ENCODE measurements at places on chromosomes 1 and 21.

DNA sequence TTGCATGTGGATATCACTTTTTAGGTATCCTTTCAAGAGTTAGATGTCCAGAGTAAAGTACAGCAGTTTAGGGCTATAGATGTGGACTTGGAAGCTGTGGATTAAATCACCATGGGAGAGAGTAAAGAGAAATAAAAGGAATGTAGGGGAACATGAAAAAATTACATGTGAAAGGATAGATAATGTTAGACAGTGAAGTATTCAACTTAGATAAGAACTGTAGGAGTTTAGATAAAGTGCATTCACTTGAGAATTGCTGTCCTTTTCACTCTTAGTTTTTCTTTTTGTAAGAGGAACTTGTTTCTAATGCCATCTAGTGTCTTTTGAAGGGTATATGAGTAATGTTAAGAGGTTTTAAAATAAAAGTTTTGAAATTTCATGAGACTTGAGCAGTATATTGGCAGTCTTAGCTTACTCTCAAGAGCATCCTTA is 40.1 kb downstream of the MAST2 start:
- no peak for DNase-seq

DNA sequence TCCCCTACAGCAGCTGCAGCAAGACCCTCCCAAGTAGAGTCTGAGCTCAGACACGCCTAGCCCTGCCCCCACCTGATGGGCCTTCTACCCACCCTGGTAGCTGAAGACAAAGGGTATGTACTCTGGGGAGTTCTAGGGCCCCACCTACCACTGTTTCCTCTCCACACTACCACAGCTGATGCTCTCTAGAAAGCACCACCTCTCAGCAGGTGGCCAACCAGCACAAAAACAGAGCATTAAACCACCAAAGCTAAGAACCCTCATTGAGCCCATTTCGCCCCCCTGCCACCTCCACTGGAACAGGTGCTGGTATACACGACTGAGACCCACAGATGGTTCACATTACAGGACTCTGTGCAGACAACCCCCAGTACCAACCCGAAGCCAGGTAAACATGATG is 258.9 kb downstream of the SETD4 start:
- peak; percentile 97 for DNase-seq

DNA sequence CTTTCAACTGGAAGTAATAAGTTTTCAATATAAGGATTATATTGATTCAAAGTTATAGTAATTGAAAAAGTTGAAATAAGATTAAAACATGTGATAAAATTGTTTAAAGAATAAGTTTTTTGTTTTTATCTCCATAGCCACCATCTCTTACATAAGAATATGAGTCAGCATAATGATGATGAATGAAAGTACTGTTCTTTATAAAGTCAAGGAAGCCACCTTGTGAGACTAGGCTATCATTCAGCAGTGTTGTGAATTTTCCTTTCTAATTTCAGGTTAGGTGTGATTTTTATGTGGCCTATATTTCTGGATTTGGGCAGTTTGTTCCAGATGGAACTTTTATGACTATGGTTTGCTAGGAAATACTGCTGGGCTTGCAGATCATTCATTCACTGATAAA is 22.4 kb upstream of the ASB17 start:
- no peak for DNase-seq

- DNase-seq, result no peak
Measured at GRCh38 chr1:183166454-183166853, 19.6 kb upstream of the LAMC2 start.

GRCh38 chr1:15186846-15187151 is 33.3 kb downstream of the TMEM51 start:
- no peak for DNase-seq

DNA sequence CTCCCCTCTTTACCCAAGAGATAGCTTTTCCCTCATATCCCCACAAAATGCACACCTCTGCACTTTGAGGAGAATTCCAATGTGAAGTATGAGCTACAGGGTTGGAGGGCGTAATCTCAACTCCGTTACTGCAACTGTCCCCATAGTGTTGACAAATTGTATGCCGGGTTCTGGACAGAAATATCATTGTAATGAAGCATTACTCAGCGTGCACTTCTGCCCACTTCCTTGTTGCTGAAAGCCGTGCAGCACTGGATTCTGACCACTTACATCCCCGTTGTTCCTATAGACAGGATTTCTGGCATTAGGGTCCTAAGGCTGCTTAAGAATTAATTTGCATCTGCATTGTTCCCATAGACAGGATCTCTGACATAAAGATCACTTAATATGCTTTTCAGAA is 205.6 kb downstream of the RHOU start:
- DNase-seq, result no peak

GRCh38 chr1:71054791-71055190 is 7.2 kb upstream of the PTGER3 start:
- no peak for DNase-seq

DNA sequence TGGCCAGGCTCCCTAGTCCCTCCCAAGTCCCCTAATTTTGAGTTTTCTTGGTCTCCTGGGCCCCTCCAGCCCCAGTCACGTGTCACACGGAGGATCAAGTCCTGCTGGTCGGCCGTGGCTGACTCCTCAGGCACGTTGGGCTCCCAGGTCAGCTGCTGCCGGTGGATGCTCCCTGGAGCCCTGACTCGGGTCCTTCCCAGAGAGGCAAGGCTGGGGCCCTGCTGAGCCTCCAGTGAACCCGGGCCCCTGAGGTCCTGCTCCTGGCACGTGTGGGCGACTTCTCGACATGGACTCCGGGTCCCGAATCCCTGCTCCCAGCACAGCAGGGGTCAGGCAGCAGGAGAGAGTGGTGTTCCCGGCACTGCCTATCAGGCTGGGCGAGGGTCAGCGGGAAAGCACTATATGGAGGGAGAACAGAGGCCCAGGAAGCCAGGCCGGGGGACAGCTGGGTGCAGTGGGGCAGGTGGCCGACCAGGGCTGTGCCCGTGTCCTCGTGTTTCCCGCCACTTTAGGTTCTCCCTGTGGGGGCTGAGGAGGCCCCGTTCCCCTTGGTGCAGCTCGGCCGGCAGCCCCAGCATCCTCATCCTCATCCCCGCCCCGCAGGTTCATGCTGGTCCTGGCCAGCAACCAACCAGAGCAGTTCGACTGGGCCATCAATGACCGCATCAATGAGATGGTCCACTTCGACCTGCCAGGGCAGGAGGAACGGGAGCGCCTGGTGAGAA is 13.2 kb downstream of the TMEM240 start:
- no peak for DNase-seq

DNA sequence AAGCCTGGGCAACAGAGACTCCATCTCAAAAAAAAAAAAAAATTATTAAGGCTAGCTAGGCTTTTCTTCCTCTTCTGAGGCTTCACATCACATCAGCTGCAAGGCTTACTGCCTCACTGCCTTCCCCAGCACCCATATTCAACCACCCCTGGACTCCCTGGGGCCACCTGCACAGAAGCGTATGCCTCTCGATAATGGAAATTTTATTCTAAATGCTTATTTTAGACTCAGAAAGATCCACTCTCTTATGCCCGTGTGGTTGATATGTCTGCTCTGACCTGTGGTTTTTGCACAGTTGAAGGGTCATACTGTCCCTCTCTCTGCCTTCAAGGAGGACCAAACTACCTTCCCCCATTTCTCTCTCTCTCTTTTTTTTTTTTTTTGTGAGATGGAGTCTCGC is 1.5 kb upstream of the FCRLA start:
- DNase-seq, result no peak

DNA sequence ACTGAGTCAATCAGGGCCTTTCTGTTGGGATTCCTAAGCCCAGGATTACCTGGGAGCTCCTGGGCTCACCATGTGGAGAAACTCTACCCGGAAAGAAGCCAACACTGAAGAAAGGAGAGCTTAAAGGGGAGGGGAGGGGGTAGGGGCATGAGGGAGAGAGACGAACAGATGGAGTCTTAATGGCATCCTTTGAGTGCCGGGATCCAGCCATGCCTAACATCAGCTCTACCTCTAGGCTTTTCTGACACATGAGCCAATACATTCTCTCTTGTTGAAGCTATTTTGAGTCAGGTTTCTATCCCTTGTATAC is 75.0 kb downstream of the NPHP4 start:
- no peak for DNase-seq

DNA sequence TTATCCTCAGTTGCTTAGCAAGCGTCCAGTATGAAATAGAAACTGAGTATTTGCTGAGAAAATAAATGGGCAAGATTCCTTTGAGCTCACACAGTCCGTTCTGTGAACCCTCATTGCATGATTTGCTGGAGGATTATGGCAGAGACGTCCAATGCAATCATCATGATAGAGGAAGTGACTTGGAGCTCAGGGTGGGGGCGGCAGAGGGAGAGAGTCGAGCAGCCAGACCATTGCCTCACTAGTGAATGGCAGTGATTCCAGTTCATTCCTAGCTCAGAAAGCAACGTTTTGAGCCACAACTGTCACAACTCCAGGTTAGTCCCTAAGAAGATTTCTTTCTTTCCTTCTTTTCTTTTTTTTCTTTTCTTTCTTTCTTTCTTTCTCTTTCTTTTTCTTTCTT is 27.5 kb upstream of the COL9A2 start:
- no peak for DNase-seq

- no peak for DNase-seq
Measured at GRCh38 chr1:116393792-116394191, 20.7 kb downstream of the ATP1A1 start.

DNA sequence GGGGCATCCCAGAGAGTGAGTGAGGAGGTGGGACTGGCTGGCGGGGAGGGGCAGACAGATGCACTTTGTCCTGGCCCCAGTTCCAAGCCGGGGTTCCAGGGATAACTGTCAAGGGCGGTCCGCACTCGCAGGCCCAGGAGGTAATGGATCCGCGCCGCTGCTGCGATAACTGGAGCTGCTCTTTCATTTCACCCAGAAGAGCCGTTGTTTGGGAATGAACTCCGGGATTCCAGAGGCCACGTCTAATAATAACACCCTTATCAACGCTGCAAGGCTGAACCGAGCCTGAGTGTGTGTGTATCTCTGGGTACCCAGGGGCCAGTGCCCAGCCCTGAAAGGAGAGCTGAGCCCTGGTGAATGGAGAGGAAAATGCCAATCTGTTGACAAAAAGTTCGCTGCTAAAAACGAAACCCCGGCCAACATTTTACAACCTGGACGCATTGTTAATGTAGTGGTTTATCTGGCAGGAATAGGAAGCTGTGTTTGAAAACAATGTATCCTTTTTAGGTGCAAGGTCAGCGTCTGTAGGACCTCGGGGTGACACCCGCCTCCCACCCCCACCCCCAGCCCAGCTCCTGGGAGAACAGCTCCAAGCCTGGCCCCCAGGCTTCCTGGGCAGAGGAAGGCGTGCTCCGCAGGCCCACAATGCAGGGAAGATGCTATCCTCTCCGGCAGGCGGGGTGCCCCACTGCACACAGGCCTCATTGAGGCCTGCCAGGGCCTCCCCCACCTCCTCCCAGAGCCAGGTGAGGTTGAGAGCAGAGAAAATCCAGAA is 119.7 kb downstream of the PROX1 start:
- no peak for DNase-seq

GRCh38 chr1:198788561-198789064 is 149.8 kb downstream of the PTPRC start:
- no peak for DNase-seq

GRCh38 chr1:10599194-10599861 is 124.6 kb downstream of the PEX14 start:
- DNase-seq, result no peak

GRCh38 chr1:228020686-228021354 is 14.0 kb downstream of the WNT3A start:
- DNase-seq, result no peak

DNA sequence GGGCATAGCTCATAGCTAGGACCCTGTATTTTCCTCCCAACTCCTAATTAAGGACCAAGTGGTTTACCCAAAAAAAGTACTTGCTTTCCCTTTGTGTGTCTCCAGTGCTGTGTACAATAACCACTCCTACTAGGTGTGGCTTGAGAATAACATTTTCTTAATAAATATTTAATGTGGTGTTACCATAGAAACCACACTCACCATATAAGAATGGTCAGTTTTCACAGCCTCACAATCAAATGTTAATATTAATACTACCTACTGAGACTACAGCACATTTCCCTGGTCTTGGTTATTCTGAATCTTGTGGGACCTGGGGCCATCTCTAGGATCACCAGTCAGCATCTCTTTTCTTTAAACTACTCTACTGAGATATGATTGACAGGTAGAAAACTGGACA is 83.5 kb upstream of the BCAR3 start:
- no peak for DNase-seq

DNA sequence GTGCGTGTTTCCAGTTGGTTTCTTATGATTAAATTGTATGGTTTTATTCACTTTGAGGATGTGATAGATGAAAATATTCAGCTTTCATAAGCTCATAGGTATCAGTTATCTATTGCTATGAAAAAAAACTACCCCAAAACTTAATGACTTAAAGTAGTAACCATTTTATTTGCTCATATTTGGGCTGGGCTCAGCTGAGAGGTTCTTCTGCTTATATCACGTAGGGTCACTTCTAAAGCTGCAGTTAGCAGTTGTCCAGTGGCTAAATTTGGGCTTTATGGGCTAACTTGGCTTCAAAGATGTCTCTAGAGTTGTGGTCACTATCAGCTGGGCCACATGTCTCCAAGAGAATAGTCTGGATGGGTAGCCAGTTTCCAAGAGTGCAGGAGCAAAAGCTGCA is 206.4 kb upstream of the LYPLAL1 start:
- no peak for DNase-seq

GRCh38 chr1:59261537-59261936 is 35.4 kb upstream of the FGGY start:
- DNase-seq, result no peak

- DNase-seq, result no peak
Measured at GRCh38 chr1:9201401-9202239, 33.0 kb upstream of the H6PD start.

DNA sequence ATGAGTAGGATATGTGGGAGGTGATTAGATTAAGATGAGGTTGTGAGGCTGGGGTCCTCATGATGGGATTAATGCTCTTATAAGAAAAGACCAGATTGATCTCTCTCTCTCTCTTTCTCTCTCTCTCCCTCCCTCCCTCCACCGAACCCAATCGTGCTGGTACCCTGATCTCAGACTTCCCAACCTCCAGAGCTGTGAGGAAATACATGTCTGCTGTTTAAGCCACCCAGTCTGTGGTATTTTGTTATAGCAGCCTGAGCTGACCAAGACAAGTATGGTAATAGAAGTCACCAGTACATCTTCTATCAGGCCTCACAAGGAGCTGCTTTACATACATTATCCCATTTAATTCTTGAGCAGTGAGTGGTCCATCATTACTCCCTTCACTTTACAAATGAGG is 149.8 kb downstream of the RUNX1 start:
- no peak for DNase-seq

DNA sequence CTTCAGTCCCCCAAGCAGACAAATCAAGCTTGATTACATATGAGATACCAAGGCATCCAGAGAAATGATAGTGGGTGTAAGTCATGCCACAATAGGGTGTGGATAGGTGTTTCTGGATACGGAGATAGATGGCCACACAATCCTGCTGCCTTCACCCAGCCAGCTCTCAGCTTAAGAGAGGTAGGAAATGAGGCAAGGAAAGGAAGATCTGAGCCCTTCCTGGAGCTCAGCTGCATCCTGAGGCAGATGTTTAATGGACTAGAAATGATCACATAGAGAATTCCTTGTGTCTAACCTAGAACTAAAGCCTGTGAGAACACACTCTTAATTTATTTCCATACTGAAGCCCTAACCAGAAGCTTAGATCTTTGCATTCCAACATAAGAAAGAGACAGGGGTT is 210.3 kb downstream of the ST6GALNAC3 start:
- no peak for DNase-seq

All from NCI-H345 (cell line).